Right lung (tissue), 10 donors: ENCODE measurements at places on chromosomes 7 and 10. TPM values are rescaled to one million over a fixed set of nuclear protein-coding genes. Genes with fewer than 3 reads are reported as not detected.

The CTTNBP2 gene
- polyA plus RNA-seq = 17.2 TPM

The SDHAF3 gene
- polyA plus RNA-seq = 27.9 TPM

GRCh38 chr7:10222976-10223375 lies 750.7 kb upstream of the PHF14 start:
- DNase-seq = no peak

- no peak for DNase-seq
These were observed 47.2 kb upstream of the CCDC3 start for GRCh38 chr10:13048762-13049161.

DNA sequence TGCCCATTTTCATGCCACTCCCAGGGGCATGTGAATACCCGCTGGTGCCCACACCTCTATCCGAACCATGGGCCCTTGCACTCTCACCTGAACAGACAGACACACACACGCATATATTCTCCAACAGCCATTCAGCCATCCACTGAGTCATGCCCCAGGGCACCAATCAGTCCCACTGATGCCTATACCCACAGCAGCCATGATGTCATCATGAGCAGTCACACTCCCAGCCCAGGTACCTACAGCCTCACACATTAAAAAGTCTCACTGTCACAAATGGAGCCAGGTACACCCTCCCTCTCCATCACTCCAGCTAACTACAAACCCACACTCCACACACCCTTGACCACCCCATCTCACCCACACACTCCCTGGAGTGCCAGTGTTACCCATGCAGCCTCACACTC lies 12.2 kb downstream of the VSIR start:
- DNase-seq = no peak

The NOS3 gene
- 6.4 TPM for polyA plus RNA-seq

DNA sequence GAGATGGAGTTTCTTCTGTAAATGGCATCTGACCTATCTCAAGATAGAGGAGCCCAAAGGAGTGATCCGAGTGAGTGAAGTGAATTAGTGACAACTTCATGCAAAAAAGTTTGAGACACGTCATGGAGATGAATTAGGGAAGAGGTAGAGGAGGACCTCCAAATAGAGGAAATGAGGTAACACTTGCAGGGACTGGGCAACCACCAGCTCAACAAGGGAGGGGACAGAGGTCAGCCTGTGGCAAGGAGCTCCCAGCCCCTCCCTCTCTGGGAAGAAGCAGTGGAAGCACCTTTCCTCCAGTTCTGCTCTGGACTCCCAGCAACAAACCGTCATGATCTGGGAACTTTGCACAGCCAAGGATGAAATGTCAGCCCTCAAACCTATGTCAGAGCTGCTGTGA lies 83.5 kb upstream of the IKZF1 start:
- no peak for DNase-seq

- no peak for DNase-seq
These were observed 179.9 kb downstream of the DIP2C start for GRCh38 chr10:509361-510102.

- DNase-seq = no peak
These were observed 117.2 kb downstream of the RAB11FIP2 start for GRCh38 chr10:117929327-117930067.

The NPY gene
- 1.0 TPM for polyA plus RNA-seq

DNA sequence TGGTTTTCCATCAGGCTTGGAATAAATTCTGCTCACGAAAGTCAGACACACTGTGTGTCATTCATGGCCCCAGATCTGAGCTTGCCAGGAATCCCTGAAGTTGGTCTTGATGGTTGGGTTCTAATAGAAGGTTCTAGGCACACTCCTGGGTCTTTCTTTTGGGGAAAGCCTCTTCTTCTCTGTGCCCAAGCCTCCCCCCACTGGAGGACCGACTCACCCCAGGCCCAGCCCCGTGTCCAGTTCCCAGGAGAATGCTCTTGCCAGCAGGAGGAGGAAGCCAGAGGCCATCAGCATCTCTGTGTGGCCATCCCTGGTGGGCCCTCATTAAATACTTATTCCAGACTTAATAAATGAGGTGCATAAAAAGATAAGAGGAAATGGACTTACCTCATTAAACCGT lies 548.0 kb downstream of the TCERG1L start:
- DNase-seq = no peak

- no peak for DNase-seq
These were observed 74.0 kb downstream of the INHBA start for GRCh38 chr7:41628901-41629300.
